Stomach (tissue), 19 donors: ENCODE measurements at places on chromosomes 2 and 18. TPM values are rescaled to one million over a fixed set of nuclear protein-coding genes. Genes with fewer than 3 reads are reported as not detected.

DNA sequence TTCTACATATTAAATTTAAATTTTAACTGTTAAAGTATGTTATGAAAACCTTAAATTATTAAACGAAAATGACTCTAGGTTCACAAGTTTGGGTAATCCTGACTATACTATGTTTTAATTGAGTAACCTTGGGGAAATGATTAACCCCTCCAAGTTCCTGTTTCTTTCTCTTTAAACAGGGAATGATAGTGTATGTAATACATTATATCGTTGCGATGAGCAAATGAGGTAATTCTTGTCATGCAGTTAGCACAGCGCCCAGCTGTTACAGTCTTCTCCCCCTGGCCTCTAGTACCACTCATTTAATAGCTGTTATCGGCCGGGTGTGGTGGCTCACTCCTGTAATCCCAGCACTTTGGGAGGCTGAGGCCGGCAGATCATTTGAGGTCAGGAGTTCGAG is 80.4 kb downstream of the MTA3 start:
- DNase-seq: no peak
- H3K27me3 ChIP-seq: no peaks in the 10 kb centered on the region
- no peak overlapping the region for H3K4me3 ChIP-seq
- H3K4me1 ChIP-seq: no peaks in the 10 kb centered on the region
- peaks cover 26% of the 10 kb centered on the region for H3K36me3 ChIP-seq

DNA sequence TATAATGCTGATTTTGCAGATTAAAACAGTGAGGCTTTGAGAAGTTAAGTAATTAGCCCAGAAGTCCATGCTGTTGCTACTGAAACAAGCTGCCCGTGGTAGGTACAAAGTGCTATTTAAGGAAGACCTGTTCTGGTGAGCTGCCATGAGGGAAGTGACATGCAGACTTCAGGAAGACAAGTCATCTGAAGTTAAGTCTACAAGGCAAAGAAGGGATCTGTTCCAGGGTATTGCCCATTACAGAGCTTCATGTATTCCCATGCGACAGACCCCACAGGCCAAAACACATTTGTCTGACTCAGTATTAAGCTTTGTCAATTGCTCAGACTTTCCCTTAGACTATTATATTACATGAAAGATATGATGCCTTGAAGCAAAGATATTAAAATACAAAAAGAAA is 520.8 kb downstream of the FBXO15 start:
- H3K4me3 ChIP-seq: no peak overlapping the region
- DNase-seq: no peak
- no peaks in the 10 kb centered on the region for H3K27me3 ChIP-seq
- no peak overlapping the region for H3K27ac ChIP-seq

DNA sequence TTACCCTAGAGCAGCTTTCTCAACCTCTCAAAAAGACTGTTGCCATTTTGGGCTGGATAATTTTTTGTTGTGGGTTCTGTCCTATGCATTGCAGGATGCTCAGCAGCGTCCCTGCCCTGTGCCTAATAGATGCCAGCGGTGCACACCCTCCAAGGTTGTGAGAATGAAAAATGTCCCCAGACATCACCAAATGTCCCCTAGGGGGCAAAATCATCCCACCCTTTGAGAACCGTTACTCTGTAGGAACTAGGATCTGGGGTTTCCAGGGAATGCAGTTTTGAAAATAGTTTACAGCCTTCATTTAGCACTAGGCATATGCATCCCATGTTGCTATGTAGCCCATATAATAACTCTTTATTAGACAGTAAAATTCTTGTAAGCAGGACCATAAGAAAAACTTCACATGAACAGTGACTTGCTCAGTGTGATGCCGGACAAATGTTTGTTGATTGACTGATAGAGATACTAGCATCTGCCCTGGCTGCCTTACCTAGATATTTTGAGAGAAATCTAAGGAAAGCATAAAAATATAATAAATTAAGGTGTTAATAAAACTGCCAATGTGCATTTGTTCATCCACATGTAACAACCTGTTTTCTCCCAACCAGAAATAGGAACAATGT is 79.2 kb upstream of the EPC2 start:
- no peaks in the 10 kb centered on the region for H3K36me3 ChIP-seq
- no peak for DNase-seq
- no peaks in the 10 kb centered on the region for H3K27me3 ChIP-seq
- H3K27ac ChIP-seq: no peak overlapping the region
- no peak overlapping the region for H3K4me3 ChIP-seq
- no peaks in the 10 kb centered on the region for H3K4me1 ChIP-seq

DNA sequence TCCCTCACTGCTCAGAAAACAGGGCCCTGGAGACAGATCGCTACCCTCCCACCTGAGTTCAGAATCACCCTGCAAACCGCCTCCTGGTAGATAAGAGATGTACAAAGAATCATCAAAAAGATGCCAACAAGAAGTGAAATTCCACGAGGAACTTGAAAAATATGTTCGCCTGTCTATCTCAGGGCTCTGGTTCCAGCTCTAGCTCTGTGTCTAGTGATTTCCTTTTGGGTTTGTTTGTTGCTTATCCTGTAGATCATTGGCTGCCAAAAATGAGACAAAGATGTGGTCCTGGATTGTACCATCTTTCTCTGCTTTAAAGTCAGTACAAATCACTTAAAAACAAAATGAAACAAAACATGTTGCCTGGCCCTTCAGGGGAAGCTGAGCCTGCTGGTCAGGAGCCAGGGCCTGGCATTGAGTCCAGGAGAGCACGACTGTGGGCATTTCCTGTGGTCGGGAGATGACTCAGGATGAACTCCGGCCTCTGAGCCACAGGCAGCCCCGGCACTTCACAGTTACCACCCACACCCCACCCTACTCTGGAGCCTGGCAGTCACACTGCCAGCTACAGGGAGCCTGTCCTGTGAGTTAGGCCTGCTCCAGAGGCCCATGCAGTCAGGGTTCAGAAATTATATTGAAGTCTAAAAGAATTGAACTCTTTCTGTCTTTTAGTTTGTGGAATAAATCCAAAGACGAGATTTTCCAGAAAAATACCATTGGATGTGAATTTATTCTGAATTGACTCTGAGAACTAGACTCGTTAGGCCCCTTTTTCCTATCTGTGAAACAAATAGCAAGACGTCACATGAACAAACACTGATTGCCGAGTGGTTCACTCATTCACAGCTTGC is 8.0 kb upstream of the ITGB6 start:
- no peak overlapping the region for H3K4me3 ChIP-seq
- peaks cover 15% of the 10 kb centered on the region for H3K4me1 ChIP-seq
- H3K27me3 ChIP-seq: no peaks in the 10 kb centered on the region
- H3K27ac ChIP-seq: peak overlapping the region; percentile 80
- no peaks in the 10 kb centered on the region for H3K36me3 ChIP-seq

- no peak for DNase-seq
- H3K4me1 ChIP-seq: peaks cover 76% of the 10 kb centered on the region
- peak overlapping the region; percentile 89 for H3K27ac ChIP-seq
- peaks cover 5% of the 10 kb centered on the region for H3K27me3 ChIP-seq
These were observed 1.9 kb downstream of the CABLES1 start for GRCh38 chr18:23137097-23137635.

DNA sequence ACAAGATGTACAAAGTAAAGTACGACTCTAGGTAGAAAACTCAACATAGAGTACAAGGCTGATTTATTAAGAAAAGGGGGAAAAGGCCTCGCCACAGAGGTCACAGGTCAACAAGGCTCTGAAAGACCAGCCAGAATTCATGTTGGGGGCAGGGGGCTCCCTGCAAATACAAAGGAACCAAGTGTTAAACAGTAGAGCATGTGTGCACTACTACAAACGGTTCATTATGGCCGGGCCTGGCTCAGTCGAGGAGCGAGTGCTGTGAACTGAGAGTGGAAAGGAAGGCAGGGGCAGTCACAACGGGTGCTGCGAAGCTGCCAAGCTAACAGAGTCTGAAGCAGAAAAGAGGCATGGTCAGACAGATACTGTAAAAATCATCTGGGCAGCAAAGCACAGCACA is 77.1 kb downstream of the MBOAT2 start:
- peak; percentile 46 for DNase-seq
- no peaks in the 10 kb centered on the region for H3K27me3 ChIP-seq
- no peak overlapping the region for H3K4me3 ChIP-seq
- H3K36me3 ChIP-seq: no peaks in the 10 kb centered on the region

GRCh38 chr2:80209458-80209857 is 95.1 kb downstream of the LRRTM1 start:
- H3K27ac ChIP-seq: no peak overlapping the region
- H3K4me3 ChIP-seq: no peak overlapping the region
- no peaks in the 10 kb centered on the region for H3K36me3 ChIP-seq
- DNase-seq: no peak
- H3K4me1 ChIP-seq: no peaks in the 10 kb centered on the region

DNA sequence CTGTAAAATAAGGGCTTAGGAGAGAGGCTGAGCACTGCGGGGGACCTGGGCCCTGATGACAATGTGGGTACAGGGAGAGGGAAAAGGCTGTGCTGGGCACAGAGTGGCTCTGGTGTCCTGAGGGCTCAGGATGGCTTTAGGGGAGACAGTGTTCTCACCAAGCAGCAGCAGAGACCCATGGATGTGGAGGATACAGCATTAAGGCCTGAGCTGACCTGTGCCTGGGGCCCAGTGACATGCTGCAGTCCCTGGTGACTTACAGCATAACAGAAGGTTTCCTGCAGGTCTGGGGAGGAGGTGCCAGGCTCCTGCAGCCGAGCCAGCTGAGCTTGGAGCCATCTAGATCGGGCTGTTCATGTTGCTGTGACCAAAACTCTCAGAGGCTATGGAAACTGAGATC is 191.3 kb upstream of the SMAD2 start:
- peaks cover 27% of the 10 kb centered on the region for H3K4me1 ChIP-seq
- no peaks in the 10 kb centered on the region for H3K27me3 ChIP-seq
- no peaks in the 10 kb centered on the region for H3K36me3 ChIP-seq
- no peak overlapping the region for H3K4me3 ChIP-seq
- H3K27ac ChIP-seq: no peak overlapping the region

DNA sequence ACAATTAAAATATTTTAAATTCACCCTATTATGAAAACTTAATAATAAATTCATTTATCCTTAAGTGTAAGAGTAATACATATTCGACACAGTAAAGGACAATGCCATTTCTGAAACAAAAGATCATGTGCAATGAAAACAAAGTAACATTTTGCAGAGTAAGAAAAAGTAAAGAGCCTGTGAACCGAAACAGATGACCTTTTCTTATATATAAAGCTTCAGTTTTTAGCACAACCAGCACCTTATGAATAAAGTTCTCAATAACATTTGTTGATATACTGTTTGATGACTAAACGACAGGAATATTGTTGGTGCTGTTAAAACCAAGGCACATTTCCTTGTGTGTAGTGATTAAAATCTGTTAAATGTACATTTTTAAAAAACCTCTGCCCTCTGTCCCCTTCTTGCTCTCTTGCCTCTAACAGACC is 1.5 kb downstream of the PELI1 start:
- peak; percentile 49 for DNase-seq
- H3K4me3 ChIP-seq: peak overlapping the region; percentile 80
- H3K4me1 ChIP-seq: peaks cover 49% of the 10 kb centered on the region
- no peaks in the 10 kb centered on the region for H3K27me3 ChIP-seq

DNA sequence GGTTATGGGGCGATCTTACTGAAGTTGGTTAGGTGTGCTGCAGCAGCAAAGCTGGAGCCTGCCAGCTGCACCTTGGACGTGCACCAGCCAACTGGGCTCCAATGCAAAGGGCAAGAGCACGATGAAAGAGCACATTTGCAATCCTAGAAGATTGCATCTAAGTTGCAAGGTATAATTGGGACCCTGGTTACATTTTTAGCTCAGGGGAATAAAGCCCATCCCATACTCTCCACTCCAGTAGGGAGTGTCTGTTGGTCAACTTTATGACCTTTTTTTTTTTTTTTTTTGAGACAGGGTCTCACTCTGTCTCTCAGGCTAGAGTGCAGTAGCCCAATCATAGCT is 22.2 kb upstream of the GPR55 start:
- H3K36me3 ChIP-seq: no peaks in the 10 kb centered on the region
- H3K27ac ChIP-seq: no peak overlapping the region
- H3K27me3 ChIP-seq: no peaks in the 10 kb centered on the region
- no peaks in the 10 kb centered on the region for H3K4me1 ChIP-seq
- no peak for DNase-seq

- no peaks in the 10 kb centered on the region for H3K27me3 ChIP-seq
- no peak overlapping the region for H3K4me3 ChIP-seq
- DNase-seq: peak; percentile 60
- no peaks in the 10 kb centered on the region for H3K4me1 ChIP-seq
- H3K36me3 ChIP-seq: no peaks in the 10 kb centered on the region
These were observed 22.2 kb upstream of the ITSN2 start for GRCh38 chr2:24382363-24383073.

GRCh38 chr2:68606759-68607158 is 36.6 kb upstream of the PROKR1 start:
- no peak overlapping the region for H3K27ac ChIP-seq
- H3K27me3 ChIP-seq: no peaks in the 10 kb centered on the region
- no peaks in the 10 kb centered on the region for H3K4me1 ChIP-seq
- no peak overlapping the region for H3K4me3 ChIP-seq
- no peak for DNase-seq
- no peaks in the 10 kb centered on the region for H3K36me3 ChIP-seq

- H3K27me3 ChIP-seq: no peaks in the 10 kb centered on the region
- no peak overlapping the region for H3K27ac ChIP-seq
These were observed 11.1 kb upstream of the RAB17 start for GRCh38 chr2:237601453-237602116.

- peaks cover 64% of the 10 kb centered on the region for H3K4me1 ChIP-seq
- H3K27ac ChIP-seq: peak overlapping the region; percentile 96
- peak overlapping the region; percentile 84 for H3K4me3 ChIP-seq
- H3K36me3 ChIP-seq: peaks cover 16% of the 10 kb centered on the region
- peak; percentile 62 for DNase-seq
These were observed 675 bp downstream of the FZD5 start for GRCh38 chr2:207768866-207769596.

GRCh38 chr18:42614619-42615293 is 500.7 kb downstream of the RIT2 start:
- no peaks in the 10 kb centered on the region for H3K4me1 ChIP-seq
- H3K27me3 ChIP-seq: no peaks in the 10 kb centered on the region
- no peak overlapping the region for H3K27ac ChIP-seq
- no peak for DNase-seq
- no peak overlapping the region for H3K4me3 ChIP-seq
- no peaks in the 10 kb centered on the region for H3K36me3 ChIP-seq

- no peaks in the 10 kb centered on the region for H3K36me3 ChIP-seq
- no peak overlapping the region for H3K27ac ChIP-seq
- no peak for DNase-seq
These were observed 3.0 kb upstream of the FHL2 start for GRCh38 chr2:105401867-105402266.

GRCh38 chr18:28791101-28791500 is 614.2 kb upstream of the CDH2 start:
- H3K36me3 ChIP-seq: no peaks in the 10 kb centered on the region
- DNase-seq: no peak
- no peak overlapping the region for H3K4me3 ChIP-seq
- H3K4me1 ChIP-seq: no peaks in the 10 kb centered on the region
- H3K27me3 ChIP-seq: no peaks in the 10 kb centered on the region

- no peaks in the 10 kb centered on the region for H3K36me3 ChIP-seq
- no peak for DNase-seq
- H3K27me3 ChIP-seq: no peaks in the 10 kb centered on the region
- H3K4me1 ChIP-seq: peaks cover 21% of the 10 kb centered on the region
- H3K4me3 ChIP-seq: peak overlapping the region; percentile 47
These were observed 5.3 kb downstream of the LOXL3 start for GRCh38 chr2:74548285-74548899.

IL1RN gene
- total RNA-seq: not detected

C2orf92 gene
- not detected for total RNA-seq

UGT1A4 gene
- total RNA-seq: 6.7 TPM

SLC9A2 gene
- total RNA-seq: 61.6 TPM

NCL gene
- 207 TPM for total RNA-seq

IL1R1 gene
- total RNA-seq: 49.1 TPM
